ENCODE measurements at places on chromosomes 7 and 10.

GRCh38 chr10:97312897-97313296 lies 6.2 kb upstream of the FRAT1 start:
- DNase-seq = no peak

DNA sequence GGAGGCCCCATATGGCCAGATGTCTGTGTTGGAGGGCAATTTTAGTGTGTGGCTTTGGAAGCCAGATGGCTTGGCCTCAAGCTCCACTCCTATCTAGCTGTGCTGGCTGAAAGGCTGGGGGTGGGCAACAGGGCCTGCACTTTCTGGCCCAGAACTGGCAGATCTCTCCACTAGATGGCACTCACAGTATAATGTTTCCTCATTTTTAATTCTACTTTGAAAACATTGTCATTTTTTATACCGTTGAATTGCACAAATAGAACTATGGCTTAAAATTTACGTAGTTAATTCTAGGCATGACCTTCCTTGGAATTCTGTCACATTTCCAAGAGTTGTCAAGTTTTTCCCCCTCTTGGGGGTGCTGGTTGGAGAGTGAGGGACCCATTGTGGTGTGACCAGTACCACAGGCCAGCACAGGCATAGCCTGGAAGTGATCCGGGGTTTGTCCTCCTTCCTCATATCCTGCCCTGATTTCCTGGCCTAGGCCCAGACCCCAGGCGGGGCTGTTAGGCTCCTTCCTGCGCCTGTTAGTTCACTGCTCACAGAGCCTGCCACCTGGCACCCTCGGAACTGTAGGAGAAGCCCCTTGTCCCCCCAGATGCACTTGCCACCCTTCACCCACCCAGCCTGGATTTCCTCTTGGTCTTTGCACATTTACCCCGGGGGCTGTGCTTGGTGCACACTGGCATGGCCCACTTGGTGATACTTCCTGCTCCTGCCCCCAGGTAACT lies 52.8 kb downstream of the ARHGAP22 start:
- peak; percentile 77 for DNase-seq

DNA sequence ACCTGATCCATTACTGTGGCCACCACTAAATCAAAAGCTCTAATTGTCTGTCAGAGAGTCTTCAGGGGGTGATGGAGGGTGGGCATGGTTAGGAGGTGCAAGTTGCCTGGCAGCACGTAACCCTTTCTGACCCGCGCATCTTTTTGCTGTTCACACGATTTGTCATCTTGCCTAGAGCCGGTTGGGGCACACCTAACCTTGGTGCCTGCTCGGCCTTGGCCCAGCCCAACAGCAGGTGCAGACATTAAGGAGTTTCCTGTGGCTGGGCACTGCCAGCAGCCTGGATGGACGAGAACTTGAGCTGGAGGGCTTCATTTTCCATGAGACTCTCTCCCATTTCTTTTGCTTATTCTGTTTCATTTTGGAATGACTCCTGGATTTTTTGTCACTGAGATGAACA lies 41.0 kb upstream of the PTF1A start:
- no peak for DNase-seq

- DNase-seq = no peak
Measured at GRCh38 chr10:29160150-29160617, 128.7 kb upstream of the LYZL1 start.

GRCh38 chr10:28951484-28951883 lies 274.2 kb downstream of the BAMBI start:
- DNase-seq = no peak

- peak; percentile 46 for DNase-seq
Measured at GRCh38 chr7:5423306-5423975, at the start of gene TNRC18. Gene TNRC18, minus strand, starts transcription at chr7:5423834. Its CDS starts 2,588 bp downstream, at chr7:5421246.

GRCh38 chr7:118039963-118040489 lies 143.9 kb upstream of the LSM8 start:
- no peak for DNase-seq

- no peak for DNase-seq
Measured at GRCh38 chr7:146956321-146956720, 839.7 kb downstream of the CNTNAP2 start.

DNA sequence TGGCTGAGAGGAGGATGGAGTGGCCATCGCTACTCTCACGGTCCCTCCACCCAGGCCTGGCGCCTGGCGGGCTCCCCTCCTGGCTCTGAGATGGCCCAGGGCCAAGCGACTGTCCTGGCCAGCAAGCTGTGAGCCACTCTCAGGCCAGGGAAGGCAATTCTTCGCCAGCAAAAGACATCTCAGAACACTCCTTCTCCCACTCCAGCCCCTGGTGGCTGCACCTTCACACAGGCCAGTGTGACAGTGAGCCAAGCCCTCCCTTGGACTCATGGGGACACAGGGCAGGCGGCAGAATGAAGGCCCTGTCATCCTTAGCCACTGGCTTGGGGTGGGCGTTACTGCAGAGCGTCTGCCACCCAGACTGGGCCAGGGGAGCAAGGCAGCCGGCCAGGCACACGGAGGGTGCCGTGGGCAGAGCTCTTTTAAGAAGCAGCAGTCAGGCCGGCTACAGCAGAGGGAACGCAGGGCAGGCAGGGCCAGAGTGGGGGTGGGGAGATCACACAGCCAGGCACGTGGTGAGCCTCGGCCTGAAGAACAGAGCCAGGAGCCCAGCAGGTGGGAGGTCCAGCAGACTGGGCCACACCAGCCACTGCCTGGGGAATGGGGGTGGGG lies 14.4 kb downstream of the STK32C start:
- no peak for DNase-seq

DNA sequence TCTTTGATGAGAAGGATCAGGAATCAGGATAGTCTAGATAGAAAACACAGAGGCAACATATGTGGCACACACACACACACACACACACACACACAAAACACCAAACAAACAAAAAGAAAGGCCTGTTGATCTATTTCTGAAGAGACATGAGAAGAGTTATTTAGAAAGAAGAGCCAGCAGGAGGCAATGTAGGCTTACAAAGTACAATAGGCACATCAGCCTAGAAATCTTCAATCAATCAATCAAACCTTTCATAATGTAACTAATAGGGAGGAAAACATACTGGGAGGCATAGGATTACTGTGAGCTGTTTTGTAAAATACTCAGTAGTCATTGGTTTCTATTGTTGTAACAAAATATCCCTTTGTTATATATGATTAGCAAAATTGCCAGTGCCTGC lies 47.3 kb upstream of the TES start:
- DNase-seq = no peak

- no peak for DNase-seq
Measured at GRCh38 chr10:46040004-46040403, 6.1 kb downstream of the MSMB start.

DNA sequence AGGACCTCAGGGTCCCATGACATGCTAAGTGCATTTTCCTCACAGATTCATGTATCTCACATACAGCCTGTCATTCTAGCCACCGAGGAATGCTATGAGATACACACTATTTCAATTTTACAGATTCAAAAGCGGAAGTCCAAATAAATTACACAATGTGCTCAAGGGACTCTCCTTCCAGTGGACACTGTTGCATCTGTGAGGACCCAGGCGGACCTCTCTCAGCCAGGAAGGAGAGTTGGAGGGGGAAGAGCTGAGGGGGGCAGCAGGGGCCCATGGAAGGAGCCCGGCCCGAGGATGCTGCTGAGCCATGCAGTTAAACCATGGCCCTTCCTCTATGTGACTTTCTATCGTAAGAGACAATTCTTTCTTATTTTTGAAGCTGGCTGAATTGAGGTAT lies 93.6 kb downstream of the VOPP1 start:
- DNase-seq = no peak

GRCh38 chr7:22052674-22053365 lies 107.1 kb upstream of the CDCA7L start:
- no peak for DNase-seq

DNA sequence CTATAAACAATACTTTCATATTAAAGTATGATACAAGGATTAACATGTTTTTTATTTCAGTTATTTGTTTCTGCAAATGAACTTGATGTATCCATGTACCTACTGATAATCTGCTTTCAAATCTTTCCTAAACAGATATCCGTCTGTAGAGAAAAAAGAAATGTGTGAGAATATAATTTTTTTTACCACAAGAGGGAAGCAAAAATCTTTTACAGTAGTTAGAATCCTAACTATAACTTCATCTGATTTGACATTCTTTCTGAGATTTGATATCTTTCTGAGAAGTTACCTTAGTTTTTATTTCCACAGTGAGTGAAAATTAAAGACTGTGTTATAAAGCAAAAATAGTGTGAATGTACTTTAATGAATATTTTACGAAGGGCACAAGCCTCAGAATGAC lies 203.9 kb upstream of the PCLO start:
- DNase-seq = no peak

DNA sequence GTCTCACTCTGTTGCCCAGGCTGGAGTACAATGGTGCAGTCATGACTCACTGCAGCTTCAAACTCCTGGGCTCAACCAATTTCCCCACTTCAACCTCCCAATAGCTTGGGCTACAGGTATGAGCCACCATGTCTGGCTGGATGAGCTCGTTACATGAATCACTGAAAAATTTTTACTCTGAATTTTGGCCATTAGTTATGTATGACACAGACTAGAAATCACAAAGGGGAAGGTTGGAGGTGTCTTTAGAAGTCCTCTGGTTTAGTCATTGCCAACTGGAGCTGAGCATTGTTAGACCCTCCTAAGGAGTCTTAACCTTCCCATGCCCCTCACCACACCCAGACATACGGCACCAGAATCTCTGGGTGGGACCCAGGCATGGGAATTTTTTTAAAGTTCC lies 34.7 kb downstream of the SVIL start:
- no peak for DNase-seq

GRCh38 chr10:122421054-122421625 lies 33.3 kb upstream of the ARMS2 start:
- DNase-seq = no peak
